ENCODE measurements at places on chromosomes 7 and 10.

GRCh38 chr10:113573368-113573767, 20.5 kb downstream of the HABP2 start:
- DNase-seq, result no peak

GRCh38 chr7:135970682-135971365, 6.3 kb downstream of the MTPN start:
- no peak for DNase-seq

DNA sequence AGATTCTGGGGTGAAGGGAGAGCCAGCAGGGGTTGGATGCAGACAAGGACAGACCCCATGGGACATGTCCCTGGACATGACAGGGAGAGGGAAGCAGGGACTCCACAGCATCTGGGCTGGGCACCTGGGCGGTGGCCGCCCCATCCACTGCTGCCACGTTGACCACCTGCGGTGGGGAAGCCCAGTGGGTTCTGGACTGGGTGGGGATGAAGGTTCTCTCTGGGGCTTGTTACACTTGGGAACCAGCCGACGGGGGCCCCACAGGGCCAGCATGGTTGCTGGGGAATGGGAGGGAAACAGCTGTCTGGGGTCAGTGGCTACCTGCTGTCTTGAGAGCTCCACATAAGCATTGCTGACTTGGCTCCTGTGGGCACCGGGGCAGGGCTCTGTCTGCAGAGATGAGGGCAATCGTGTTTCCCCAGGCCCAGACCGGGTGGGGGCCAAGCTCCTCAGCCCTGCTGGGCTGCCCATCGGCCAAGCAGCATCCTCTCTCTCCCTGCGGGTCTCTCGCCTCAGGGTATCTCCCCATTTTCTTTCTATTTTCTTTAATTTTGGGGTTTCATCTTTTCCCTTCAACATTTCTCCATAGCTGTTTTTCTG, 443.6 kb upstream of the PFKP start:
- no peak for DNase-seq

DNA sequence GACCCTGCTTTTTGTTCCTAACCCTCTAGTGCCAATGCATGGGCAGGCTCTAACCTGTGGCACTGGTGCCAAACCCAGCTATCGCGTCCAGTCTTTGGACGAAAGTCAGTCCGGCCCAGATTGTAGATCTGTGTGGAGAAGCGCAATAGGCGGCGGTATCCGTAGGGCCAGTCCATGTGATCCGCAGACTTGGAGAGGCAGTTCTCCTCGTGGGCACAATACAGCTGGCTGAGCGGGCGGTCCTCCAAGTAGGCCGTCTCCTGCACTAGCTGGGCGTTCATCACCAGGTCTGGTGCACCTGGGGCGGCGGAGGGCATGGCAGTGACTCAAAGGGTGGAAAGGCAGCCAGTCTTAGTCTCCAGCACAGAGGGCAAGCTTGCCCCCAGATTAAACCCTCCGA, 14.5 kb downstream of the LOXL4 start:
- DNase-seq, result no peak

DNA sequence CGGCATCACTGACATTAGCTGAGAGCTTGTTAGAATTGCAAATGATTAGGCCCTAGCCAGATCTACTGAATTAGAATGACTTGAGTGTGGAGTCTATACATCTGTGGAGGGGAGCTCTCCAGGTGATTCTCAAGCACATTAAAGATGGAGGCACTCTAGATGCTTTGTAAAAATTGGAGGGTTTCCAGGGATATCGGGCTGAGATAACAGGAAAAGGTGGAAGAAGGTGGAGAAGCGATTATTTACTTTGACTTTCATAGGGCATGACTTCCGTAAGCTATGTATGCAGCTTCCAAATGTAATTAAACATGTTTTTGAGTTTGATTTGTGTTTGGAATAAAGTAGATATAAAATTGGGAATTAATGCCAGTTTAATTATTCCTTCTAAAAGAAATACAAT, 235.0 kb upstream of the PTN start:
- no peak for DNase-seq

DNA sequence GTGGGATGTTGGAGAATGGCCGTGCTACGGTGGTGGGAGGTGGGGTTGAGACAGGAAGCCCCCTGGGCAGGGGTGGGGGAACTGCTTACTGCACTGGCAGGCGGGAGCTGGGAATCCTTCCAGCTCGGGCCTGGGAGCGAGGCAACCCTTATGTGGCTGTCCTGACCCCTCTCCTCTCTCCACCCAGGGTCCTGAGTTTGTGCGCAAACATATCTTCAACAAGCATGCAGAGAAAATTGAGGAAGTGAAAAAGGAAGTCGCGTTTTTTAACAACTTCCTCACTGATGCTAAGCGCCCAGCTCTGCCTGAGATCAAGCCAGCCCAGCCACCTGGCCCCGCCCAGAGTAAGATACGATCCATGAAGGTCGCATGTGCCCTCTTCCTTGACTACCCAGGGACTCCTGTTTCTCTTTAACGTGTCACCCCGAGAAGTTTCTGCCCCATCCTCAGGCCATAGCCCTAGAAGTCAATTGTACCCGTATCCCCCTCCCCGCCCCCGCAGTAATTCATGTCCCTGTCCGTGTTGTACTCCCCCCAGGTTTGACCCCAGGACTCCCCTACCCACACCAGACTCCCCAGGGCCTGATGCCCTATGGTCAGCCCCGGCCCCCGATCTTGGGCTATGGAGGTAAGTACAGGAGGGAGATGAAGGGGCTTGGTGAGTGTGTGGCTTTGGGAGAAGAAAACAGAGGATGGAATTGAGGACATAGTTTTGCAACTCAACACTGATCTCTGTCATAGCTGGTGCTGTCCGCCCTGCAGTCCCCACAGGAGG, 1.8 kb downstream of the UFSP1 start:
- no peak for DNase-seq

- DNase-seq, result no peak
Observed at GRCh38 chr10:131586958-131587357, 275.4 kb upstream of the TCERG1L start.

DNA sequence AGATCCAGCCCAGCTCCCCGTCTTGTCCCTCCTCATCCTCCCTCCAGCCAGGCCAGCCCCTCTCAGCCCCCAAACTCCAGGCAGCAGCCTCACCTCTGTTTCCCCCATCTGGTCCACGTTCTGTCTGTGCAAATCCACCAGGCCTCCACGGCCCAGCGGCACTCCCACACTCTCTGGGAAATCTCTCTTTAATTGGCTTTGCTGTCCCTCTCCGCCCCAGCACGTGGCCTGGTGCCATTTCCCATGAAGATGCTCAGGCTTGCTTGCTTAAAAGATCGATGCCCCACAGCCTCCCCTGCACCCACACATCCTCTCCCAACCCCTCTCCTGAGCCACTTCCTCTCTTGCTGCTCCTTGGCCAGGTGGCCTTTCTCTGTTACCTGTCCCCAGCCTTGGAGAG, 39.3 kb downstream of the PRF1 start:
- DNase-seq, result no peak

GRCh38 chr10:70619271-70620019, 16.9 kb upstream of the PRF1 start:
- no peak for DNase-seq

GRCh38 chr7:115356139-115356746, 434.3 kb downstream of the MDFIC start:
- no peak for DNase-seq
